Caco-2 (cell line): ENCODE measurements at places on chromosomes 5 and 9. TPM values are rescaled to one million over a fixed set of nuclear protein-coding genes. Genes with fewer than 3 reads are reported as not detected.

GRCh38 chr5:174725991-174726601 lies 1.7 kb downstream of the MSX2 start:
- H3K4me3 ChIP-seq = peak overlapping the region; percentile 94
- no peaks in the 10 kb centered on the region; the same call in 1 of the 2 replicates for H3K36me3 ChIP-seq
- DNase-seq = peak; percentile 54
- H3K27ac ChIP-seq = peak overlapping the region; percentile 91

Gene C1QTNF2
- total RNA-seq = 0.16 TPM in 1 of 2 replicates, not detected in the other

Gene NXNL2
- 0.52 and 0.60 TPM in 2 replicates for total RNA-seq

DNA sequence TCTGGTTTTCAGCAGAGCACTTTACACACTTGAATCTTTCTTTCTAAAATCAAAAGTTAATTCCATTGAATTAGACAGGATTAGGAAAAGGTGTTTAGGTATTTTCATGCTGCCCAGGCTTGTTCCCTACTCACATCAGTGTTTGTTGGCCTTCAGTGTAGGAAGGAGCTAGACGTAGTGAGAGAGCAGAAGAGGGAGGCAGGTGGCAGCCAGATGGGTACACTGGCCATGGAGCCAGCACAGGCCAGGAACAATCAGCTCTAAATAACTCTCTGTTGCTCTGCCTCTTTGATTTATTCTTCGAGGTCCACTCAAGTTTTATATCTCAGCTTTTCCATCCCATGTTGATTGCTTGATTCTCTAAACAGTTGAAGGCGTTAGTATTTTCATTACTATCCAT lies 529.6 kb downstream of the PSAT1 start:
- DNase-seq = no peak
- H3K27me3 ChIP-seq = no peaks in the 10 kb centered on the region
- no peak overlapping the region for H3K4me3 ChIP-seq
- H3K4me1 ChIP-seq = no peaks in the 10 kb centered on the region
- no peak overlapping the region for H3K27ac ChIP-seq
- no peaks in the 10 kb centered on the region for H3K36me3 ChIP-seq

DNA sequence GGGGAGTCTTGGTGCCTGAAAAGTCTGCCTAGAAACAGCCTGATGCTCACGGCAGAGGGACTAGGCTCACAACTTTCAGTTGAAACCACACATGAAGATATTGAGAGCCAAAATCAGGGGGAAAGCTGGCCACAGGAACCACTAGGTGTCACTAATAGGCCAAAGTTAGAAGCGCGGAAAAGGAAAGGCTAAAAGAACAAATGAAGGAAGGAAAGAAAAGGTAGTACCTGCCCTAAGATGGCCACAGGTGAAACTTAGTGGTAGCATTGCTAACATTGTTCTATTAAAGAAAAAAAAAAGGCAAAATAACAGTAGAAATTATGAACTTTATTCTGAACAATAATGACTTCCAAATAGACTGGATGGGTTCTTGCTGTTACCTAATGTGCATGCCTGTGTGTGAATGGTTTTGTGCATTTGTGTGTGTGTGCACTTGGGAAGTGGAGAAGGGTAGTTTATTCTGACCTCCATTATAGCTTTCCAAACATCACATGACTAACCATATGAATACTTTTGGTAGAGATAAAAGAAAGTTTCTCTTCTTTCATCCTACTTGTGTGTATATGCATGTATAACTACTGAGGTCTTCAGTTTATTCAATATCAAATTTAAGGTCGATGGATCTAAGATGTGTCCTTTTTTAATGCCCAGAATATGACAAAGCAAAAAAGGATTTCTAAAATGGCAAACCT lies 2.1 kb upstream of the RFESD start:
- no peaks in the 10 kb centered on the region for H3K27me3 ChIP-seq
- H3K36me3 ChIP-seq = no peaks in the 10 kb centered on the region
- DNase-seq = peak; percentile 46
- H3K4me3 ChIP-seq = no peak overlapping the region
- peaks cover 14% of the 10 kb centered on the region for H3K4me1 ChIP-seq

DNA sequence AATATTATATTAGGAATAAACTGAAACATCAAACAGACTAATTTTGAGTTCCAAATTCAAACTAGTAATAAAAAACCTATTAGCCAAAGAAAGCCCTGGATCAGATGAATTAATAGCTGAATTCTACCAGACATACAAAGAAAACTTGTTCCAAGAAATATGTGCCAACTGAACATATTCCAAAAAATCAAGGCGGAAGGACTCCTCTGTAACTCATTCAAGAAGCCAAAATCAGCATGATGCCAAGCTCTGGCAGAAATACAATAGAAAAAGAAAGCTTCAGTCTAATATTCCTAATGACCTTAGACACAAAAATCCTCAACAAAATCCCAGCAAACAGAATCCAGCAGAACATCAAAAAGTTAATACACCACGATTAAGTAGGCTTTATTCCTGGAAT lies 619.1 kb upstream of the COX7C start:
- no peak for DNase-seq
- no peak overlapping the region for H3K27ac ChIP-seq
- H3K27me3 ChIP-seq = no peaks in the 10 kb centered on the region
- no peak overlapping the region for H3K4me3 ChIP-seq

DNA sequence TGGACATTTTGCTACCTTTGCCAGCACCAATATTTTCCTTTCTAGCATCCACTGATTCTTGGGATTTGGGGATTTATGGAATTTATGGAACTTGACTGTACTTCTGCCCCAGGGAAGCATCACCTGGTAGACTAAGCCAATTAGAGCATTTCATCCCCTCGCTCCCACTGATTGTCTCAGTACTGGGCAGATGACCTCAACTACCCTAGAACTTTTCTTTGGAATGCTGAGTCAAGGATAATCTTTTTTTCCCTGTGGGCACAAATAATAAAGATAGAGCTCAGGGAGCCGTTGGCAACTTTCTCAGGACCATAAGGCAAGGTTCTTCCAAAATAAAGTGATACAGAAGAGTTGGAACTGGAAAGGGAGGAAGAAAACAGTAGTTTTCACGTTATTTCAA lies 438.4 kb downstream of the PLK2 start:
- no peak overlapping the region for H3K4me3 ChIP-seq
- no peaks in the 10 kb centered on the region for H3K27me3 ChIP-seq
